Foreskin fibroblast (primary cell): ENCODE measurements at places on chromosomes 5 and 9.

- DNase-seq = peak; percentile 92
Observed at GRCh38 chr5:123708074-123708806, 196.3 kb downstream of the CSNK1G3 start.

DNA sequence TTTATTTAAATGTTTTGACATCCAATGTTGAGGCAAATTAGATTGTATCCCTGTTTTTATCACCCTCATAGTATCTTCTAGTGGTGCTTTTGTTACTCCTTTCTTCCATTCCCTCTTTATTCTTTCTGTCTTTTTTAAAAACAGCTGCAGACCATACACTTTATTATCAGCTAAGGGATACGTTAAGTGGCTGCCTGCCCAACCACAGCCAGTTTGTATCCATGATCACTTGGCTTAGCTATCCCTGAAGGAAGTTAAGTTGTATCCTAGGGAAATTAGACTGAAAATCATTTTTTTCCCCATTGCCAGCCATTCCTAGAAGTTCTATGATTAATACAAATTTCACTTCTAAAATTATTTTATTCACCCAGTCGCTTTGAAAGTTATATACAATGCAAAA is 1032.7 kb downstream of the NR2F1-AS1 start:
- DNase-seq = peak; percentile 45

GRCh38 chr5:20109326-20109725 is 121.3 kb upstream of the CDH18 start:
- no peak for DNase-seq

- DNase-seq = no peak
Observed at GRCh38 chr5:108720391-108720790, 27.3 kb upstream of the FER start.

GRCh38 chr5:83246071-83246470 is 168.7 kb downstream of the XRCC4 start:
- no peak for DNase-seq

DNA sequence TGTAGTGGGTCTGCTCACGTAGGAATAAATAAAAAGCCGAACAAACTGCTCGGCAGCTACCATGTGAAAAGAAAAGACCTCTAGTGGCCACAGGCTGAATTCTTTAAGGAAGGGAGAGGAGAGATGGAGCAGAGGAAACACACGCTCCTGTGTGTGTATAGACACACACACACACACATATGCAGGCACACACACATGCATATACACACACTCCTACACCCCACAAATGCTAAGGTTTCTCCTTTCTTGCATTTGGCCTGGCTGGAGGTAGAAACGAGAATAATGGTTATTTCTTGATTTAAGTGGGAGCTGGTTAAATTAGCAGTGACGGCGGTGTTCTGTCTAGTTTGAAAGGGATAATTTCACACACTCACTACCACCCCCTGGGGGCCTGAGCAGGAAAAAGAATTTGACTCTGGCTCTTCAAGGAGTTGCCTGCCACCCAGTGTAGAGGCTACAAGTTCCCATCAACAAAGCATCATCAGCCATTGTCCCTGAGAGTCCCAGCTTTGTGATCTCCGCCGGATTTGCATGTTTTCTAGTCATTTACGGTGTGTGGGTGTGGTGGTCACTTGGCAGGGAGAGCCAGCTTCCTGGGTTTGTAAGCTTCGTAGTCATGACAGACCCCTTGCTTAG is at the start of gene INSYN2B:
TSS of gene INSYN2B (minus strand) at position 78 of the 636 bp plus-strand sequence. CDS start 96,597 bp downstream, outside the sequence.
- peak; percentile 78 for DNase-seq

- peak; percentile 79 for DNase-seq
Observed at GRCh38 chr5:35138232-35138631, 90.5 kb upstream of the AGXT2 start.

DNA sequence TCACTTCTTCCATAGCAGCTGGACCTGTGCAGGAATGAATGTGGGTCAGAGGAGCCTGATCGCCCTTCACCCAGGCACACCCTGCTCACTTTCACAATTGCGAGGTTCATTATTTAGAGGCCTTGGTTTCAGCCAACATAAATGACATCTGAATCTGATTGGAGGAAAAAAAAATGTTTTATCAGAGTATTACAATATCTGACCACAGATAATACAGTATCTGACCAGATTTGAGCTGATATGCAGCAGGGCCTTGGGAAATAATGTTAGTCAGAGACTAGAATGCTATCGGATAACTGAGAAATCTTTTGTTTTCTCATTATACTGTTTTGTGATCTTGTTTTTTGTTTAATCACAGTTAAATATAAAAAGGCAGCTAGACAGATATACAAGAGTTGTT is 7.7 kb downstream of the ICE1 start:
- DNase-seq = no peak

GRCh38 chr9:120562861-120563443 is 17.0 kb downstream of the CDK5RAP2 start:
- no peak for DNase-seq

GRCh38 chr9:4864698-4865097 is 72.0 kb downstream of the RCL1 start:
- no peak for DNase-seq

GRCh38 chr9:98147582-98147981 is 28.6 kb upstream of the TRIM14 start:
- DNase-seq = no peak

DNA sequence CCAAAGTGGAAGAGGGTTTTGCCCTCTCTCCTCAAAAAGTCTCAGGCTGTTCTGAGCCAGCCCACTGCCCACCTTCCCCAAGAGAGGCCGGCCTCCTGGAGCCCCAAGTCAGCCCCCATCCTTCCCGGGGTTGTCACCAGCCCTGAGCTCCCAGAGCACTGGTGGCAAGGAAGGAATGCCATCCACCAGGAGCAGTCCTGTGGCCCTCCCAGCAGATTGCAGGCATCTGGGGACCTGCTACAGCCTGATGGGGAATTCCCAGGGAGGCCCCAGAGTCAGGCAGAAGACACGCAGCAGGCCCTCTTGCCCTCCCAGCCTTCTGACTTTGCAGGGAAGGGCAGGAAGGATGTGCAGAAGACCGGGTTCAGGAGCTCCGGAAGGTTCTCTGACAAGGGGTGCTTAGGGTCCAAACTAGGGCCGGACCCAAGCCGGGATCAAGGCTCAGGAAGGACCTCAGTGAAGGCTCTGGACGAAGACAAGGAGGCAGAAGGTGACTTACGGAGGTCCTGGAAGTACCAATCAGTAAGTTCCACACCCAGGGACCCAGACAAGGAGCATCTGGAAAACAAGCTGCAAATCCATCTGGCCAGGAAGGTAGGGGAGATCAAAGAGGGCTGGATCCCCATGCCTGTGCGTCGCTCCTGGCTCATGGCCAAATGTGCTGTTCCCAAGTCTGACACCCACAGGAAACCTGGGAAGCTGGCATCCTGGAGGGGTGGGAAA is 3.7 kb downstream of the SPATA31E1 start:
- DNase-seq = no peak

- no peak for DNase-seq
Observed at GRCh38 chr5:344668-345067, 23.2 kb downstream of the AHRR start.

DNA sequence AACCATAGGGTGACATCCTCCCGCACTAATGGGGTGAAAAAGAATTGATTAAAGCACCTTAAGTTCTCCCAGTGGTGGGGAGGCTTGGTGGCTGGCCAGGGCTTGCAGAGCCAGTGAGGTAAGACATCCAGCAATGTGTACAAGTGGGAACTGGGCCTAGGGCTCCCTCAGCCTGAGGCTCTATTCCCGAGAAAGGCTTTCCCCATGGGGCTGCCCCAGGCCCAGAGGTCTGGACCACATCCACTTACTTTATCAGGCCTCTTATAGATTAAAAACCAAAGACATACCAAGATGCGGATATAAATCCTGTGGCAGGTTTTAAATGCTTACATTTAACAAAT is 35.3 kb downstream of the C5orf15 start:
- DNase-seq = no peak
